ENCODE measurements at places on chromosomes 6 and 20. TPM values are rescaled to one million over a fixed set of nuclear protein-coding genes. Genes with fewer than 3 reads are reported as not detected.

- H3K27ac ChIP-seq: no peak overlapping the region
- no peak overlapping the region for H3K4me3 ChIP-seq
- H3K4me1 ChIP-seq: no peaks in the 10 kb centered on the region
- H3K27me3 ChIP-seq: no peaks in the 10 kb centered on the region
These were observed 22.2 kb downstream of the RNASET2 start for GRCh38 chr6:166934174-166934573.

GRCh38 chr6:139996253-139996834 lies 621.9 kb upstream of the CITED2 start:
- no peaks in the 10 kb centered on the region for H3K36me3 ChIP-seq
- no peak for DNase-seq
- no peak overlapping the region for H3K4me3 ChIP-seq
- no peaks in the 10 kb centered on the region for H3K27me3 ChIP-seq
- no peaks in the 10 kb centered on the region for H3K4me1 ChIP-seq

DNA sequence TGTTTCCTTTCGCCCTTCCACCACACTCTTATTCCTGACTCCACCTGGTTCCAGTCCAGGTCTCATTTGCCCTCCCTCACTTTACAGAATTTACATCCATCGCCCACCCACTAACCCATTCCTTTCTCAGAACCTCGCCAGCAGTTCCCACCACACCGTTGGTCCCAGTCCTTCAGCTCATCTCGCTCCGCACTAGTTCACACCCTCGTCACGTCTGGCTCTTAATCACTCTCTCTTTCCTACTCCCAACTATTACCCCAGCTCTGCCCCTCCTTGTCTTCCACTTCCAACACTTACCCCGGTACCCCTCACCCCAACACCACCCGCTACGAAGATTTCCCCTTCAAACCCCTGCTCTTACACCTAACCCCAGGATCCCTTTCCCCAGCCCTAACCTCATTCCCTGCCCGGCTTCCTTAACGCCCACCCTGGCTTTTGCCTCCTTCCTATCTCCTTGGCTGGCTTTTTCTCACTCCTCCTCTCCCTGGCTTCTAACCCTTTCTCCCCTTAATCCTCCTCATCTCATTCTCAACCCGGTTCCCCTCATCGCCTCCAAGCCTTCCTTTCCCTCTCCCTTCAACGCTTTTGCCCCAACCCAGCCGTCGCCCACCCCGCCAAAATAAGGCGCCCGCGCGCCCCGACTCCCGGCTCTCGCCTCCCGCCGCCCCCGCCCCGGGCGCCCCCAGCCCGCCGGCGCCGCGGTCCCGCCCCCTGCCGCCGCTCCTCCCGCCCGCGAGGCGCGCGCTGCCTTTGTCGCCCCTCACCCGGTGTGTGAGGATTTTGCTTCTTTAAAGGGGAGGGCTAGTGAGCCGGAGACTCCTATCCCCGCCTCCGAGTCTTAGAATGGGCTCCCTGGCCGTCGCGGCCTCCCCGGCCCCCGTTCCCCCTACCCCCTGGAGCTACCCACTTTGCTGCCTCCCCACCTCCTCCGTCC lies 542 bp downstream of the USP49 start:
- H3K27ac ChIP-seq: peak overlapping the region; percentile 82
- H3K27me3 ChIP-seq: no peaks in the 10 kb centered on the region
- peak overlapping the region; percentile 58 for H3K4me3 ChIP-seq
- DNase-seq: no peak
- peaks cover 12% of the 10 kb centered on the region for H3K4me1 ChIP-seq
- H3K36me3 ChIP-seq: no peaks in the 10 kb centered on the region

Gene EYA2
- 22.1 TPM for total RNA-seq

DNA sequence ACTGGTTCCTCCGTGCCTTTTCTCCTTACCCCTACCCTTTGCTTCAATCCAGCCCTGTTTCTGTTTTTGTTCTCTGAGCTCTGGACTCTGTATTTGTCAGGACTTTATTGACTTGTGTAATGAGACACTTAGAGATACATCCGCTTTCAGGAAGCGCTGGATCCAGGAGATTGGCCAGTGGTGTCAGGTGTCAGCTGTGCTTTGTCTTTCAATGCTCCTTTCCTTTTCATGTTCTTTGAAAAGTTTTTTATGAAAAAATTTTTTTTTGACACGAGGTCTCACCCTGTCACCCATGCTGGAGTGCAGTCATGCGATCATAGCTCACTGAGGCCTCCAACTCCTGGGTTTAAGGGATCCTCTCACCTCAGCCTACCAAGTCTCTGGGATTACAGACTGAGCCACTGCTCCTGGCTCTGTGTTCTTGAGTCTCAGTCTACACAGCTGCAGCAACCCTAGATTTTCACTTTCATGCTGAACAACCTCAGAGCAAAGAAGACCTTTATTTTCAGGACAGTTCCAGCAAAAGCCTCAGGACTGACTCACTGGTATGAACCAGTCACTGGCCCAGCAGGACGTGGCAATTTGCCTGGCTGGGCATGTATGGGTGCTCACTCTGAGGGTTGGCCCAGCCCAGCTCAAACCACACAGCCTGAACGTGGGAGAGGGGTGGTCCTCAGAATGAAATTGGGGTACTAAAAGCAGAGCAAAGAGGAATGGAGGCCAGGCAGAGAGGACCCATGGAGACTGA lies 108.5 kb downstream of the DHX35 start:
- no peaks in the 10 kb centered on the region for H3K4me1 ChIP-seq
- H3K27ac ChIP-seq: no peak overlapping the region
- DNase-seq: no peak
- no peak overlapping the region for H3K4me3 ChIP-seq

Gene RBPJL
- not detected for total RNA-seq

- no peak overlapping the region for H3K4me3 ChIP-seq
- H3K27ac ChIP-seq: no peak overlapping the region
- H3K27me3 ChIP-seq: no peaks in the 10 kb centered on the region
- H3K4me1 ChIP-seq: no peaks in the 10 kb centered on the region
- no peak for DNase-seq
These were observed 185.8 kb upstream of the RAB32 start for GRCh38 chr6:146357578-146358430.

Gene RSPH4A
- not detected for total RNA-seq

GRCh38 chr6:33082702-33083101 lies 6.9 kb downstream of the HLA-DPB1 start:
- H3K27me3 ChIP-seq: no peaks in the 10 kb centered on the region
- H3K27ac ChIP-seq: no peak overlapping the region
- H3K4me3 ChIP-seq: no peak overlapping the region

Gene ROMO1
- total RNA-seq: 290 TPM

GRCh38 chr6:40999569-40999968 lies 39.5 kb downstream of the UNC5CL start:
- no peaks in the 10 kb centered on the region for H3K27me3 ChIP-seq
- H3K4me1 ChIP-seq: no peaks in the 10 kb centered on the region
- H3K4me3 ChIP-seq: no peak overlapping the region
- no peak for DNase-seq

GRCh38 chr6:128500014-128500413 lies 20.4 kb downstream of the PTPRK start:
- no peak overlapping the region for H3K4me3 ChIP-seq
- H3K27ac ChIP-seq: no peak overlapping the region
- H3K4me1 ChIP-seq: peaks cover 30% of the 10 kb centered on the region
